NCI-H1694 treated with DMSO at 0.1 percent for 48 hours (cell line): ENCODE measurements at places on chromosomes 4 and X.
A peak's percentile ranks its signal among the peaks of the same experiment; 100 is the strongest.

GRCh38 chr4:153929675-153930074 lies 140.8 kb upstream of the SFRP2 start:
- DNase-seq: no peak

GRCh38 chr4:8410066-8410625 lies 30.4 kb downstream of the ACOX3 start:
- no peak for DNase-seq

DNA sequence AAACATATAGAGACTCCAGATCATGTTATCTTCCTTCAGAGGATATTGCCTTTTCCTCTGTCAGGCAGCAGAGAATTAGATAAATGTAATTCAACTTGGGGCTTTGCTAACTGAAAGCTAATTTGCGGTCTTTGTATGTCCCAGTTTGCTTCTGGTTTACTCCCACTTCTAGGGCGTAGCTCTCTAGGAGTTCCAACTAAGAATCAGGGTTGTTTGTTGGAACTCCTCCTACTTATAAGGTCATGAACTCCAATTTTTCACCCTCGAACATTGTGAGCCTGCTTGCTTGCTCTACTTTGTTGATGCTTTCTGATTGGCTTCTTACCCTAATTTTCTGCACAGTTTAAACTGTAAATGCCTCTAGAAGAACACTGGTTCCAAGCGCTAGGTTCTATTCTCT lies 66.1 kb downstream of the FMR1NB start:
- DNase-seq: no peak

DNA sequence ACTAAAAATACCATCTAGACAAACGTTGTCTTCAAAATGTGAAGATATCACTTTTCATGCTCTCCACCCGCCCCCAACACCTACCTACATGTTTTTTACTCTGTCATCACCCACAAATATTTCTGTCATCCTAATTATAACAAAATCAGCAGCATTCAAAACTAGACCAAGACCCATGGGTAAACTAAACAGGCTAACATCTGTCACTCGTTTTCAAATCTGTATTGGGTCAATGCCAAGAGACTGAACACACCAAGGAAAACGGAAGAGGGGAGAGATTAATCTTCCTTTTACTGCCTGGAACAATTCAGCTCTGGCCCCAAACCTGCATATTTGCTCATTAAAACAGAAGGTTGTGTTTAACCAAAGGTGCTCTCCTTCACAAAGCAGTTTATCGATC lies 17.5 kb downstream of the FAM184B start:
- peak; percentile 84 for DNase-seq

- DNase-seq: no peak
Observed at GRCh38 chr4:177235026-177235425, 74.6 kb upstream of the NEIL3 start.

DNA sequence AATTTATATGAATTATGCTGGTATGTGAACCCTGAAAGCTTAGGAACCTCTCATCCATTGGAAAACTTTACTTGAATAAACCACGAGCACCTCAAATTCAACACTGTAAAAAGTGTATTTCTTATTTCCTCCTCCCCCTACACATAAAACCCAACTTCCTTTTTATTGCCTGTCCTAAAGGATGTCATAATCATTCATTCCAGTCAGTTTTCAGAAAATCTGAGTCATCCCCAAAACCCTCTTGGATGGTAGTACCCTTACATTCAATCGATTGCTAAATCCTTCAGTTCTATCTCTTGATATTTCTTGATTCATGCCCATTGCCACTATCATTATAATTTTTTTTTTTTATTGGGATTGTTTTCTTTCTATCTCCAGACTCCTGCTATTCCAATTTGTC lies 91.1 kb upstream of the ATP8A1 start:
- DNase-seq: no peak

DNA sequence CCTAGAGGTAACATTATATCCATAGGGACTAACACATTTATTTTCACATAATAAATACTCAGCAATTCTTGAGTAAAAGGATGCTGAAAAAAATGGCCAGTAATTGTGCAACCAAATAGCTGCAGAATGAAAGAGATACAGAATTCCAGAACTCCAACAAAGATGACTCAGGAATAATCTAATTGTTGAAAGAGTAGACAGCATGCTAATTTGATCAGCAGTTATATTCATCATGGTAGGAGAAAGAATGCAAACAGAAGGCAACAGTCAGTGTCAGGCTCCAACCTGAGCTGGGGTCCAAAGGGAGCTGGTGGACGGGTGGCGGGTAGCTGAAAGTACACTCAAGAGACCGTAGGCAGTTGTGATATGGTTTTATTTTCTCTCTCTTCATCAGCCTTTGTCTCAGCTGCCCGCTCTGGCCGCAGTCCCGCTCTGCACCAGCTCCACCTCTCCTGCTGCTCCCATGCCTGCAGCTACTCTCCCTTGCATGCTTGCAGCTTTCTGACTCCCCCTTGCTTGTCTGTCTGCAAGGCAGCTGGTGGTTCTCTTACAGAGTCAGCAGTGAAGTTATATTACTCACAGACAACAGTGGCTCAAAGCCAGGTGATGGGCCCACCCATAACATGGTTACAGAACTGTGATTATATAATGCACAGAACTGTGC lies 1150.1 kb downstream of the STIM2 start:
- no peak for DNase-seq

GRCh38 chrX:149120459-149120858 lies 384.6 kb downstream of the IDS start:
- DNase-seq: no peak

DNA sequence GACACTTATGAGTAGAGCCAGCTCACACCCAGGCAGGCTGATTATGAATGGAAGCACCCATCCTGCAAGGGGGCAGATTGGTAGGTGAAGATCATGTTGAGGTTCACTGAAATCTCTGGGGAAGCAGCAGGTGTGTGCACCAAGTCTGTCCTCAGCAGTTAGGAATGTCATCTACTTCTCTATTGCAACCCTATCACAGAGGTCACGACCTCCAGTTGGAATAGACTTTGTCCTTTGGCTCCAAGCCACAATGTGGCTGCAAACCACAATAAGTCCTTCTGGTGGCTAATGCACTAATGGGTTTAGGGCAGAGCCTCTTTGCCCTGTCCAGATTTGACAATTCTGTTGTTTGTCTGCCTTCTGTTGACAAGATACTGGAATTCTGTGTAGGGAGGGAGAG lies 1056.7 kb downstream of the PCDH19 start:
- no peak for DNase-seq

DNA sequence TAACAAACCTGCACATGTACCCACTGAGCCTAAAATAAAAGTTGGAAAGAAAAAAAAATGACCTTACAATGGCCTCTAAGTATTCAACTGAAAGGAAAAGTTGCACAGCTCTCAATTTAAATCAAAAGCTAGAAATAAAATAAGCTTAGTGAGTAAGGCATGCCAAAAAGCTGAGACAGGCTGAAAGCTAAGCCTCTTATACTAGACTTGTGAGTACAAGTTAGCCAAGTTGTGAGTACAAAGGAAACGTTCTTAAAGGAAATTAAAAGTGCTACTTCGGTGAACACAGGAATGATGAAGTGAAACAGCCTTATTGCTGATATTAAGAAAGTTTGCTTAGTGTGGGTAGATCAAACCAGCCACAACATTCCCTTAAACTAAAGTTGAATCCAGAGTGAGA lies 707.9 kb upstream of the PITX2 start:
- no peak for DNase-seq

DNA sequence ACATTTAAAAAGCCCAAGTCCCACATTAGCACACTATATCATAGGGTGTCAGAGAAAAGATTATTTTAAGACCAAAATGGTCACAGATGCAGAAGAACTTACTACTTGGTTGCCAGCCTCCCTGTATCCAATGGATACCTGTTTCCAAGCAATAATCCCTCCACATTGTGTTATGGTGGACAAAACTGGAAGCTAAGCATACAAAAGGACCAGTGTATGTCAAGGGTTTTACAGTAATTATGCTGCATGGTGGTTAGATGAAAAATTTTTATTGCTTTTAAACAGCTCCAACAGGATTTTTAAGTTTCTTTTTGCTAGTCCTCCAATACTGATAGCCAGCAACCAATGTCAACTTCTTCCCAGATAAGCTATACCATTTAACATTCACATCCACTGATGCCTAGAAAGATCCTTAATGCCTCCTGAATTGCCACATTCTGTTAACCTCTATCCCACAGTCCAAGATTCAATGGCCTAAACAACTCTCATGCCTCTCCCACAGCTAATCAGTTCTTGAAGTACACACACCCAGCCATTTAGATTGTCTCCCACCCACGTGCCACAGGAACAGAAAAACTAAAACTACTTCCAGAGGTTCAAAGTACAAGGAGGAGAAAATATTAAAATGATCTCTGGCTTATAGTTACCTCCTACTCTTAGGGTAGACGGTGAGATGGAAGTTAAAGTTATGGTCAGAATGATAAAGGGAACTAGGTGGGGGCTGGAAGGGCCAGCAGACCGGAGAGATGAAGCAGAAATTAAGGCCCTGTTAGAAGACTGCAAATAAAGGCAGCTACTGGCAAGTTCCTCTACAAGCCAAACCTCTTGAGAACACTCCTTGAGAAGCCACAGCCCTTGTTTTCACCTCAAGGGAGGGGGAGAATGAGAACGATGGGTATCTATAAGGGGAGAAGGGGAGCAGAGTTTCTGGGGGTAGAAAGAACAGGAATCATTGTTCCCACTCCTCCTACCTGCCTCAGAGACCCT lies 5.5 kb downstream of the MED14 start:
- no peak for DNase-seq

DNA sequence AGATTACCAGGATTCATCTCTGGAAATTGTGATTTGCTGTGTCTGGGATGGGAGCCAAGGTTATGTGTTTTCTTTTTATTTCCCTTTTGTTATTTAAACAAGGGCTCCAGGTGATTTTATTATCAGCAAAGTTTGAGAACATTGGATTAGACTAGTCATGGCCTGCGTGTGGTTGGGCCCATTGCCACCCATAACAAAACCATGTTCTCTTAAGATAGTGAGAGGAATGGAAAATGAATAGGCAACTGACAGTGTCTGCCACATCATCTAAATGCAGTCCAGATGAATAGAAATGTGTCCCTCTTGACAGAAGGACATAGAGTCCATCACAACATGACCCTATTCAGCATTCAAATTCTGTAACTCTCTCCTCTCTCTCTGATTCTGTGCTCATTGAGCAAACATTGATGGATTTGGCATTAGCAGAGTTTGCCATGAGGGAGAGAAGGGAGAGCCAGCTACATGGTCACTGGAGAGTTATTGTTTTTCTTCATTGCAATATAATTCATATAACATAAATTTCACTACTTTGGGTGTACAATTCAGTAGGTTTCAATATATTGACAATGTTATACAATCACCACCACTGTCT lies 11.7 kb downstream of the XK start:
- no peak for DNase-seq

DNA sequence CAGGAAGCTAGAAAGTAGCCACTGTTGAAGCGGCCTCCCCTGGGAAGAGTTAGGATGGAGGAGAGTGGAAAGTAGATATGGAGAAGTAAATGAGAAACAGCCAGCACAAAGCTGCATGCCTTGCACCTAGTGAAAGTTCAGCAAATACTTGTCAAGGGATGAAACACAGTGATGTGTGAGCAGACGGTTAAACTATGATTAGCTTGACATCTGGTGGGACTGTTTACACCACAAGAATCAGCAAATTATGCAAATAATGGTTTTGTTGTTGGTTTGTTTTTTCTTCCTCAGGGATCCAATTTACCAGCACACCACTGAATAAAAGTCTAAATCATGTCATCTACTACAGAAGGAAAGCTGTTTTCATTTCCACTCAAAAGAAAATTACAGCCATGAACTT lies 87.1 kb downstream of the CORIN start:
- DNase-seq: no peak
